ENCODE measurements at places on chromosomes 16 and 17.

DNA sequence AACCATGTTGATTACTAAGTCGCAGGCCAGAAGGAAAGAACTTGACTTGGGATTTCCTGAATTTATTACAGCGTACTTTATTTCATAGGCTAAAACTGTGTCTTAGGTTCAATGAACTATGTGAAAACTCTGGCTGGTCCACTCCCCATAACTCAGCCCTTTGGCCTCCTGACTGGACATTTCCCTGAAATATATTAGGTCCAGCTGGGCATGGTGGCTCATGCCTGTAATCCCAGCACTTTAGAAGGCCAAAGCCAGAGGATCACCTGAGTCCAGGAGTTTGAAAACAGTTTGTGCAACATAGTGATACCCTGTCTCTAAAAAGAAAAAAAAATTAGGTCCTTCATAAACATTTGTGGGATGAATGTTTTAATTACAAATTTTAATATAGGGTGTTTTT, 97.0 kb downstream of the CYLD start:
- DNase-seq = no peak

GRCh38 chr17:76492123-76492988, 8.9 kb downstream of the RHBDF2 start:
- no peak for DNase-seq

DNA sequence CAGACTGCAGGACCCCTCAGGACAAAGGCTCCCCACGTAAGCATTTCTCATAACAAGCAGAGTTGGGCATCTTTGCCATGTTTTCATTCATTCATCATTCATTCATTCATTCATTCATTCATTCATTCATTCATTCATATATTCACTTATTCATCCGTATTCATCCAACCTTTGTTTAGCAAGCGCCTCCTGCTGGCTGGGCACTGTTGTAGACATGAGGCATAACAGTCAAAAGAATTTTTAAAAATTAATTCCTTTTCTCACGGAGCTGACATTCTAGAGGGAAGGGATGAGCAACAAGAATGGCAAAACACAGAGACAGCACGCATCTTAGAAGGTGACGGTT, 351.7 kb upstream of the TNRC6C start:
- DNase-seq = no peak

DNA sequence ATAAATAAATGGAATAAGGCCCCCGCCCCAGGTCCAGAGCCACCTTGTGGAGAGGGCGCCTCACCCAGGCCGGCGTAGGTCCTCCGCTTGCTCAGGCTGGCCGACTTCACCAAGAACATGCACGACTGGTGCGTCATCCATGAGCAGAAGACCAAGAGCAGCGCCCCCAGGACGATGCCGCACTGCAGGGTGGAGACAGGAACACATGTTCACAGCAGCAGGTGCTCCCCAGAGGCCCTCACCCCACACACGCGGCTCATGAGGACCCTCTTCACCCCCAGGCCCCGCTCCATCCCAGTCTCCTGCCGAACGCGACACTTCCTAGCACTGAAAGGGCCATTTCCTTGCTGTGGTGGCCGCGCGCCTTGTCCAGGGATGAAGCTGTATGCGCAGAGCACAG, 5.5 kb downstream of the SLC38A10 start:
- no peak for DNase-seq

- DNase-seq = no peak
These were observed 244.8 kb downstream of the FOXL1 start for GRCh38 chr16:86823125-86823524.

DNA sequence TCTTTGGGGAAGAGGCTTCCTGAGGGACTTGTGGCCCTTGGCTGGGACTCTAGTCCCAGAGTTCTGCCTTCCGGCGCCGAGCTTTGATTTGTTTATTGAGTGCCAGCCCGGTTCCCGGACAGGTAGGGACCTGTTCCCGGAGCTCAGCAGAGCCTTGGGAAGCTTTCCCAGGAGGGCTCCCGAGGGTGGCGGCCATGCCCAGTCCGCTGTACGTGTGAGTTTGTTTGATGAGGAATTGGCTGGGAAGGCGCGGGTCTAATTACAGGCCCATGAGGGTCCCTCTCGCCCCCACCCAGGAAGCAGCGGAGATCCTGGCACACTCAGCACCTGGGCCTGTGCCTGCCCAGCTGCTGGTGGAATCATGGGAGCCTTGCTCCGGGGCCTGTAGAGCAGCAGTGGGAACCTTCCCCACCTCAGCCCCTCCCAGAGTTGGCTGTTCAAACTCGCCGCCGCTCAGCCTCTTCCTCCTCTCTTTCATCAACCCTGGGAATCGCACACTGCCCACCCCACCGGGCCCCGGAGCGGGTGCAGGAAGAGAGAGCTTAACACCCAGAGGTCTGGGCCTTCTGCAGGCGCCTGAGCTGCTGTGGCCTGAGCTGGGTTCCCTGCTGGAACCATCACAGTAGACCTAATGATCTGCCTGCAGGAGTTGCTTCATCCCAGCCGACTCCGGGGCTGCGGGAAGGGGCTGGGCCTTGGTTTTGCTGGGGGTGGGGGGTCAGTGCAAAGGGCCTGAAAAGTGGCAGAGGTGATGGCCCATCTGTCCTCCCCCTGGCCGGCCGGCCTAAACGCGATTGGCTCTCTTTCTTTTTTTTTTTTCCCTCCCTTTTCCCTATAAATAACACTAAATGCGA, 313.7 kb downstream of the SEC14L1 start:
- DNase-seq = peak; percentile 47

- DNase-seq = no peak
These were observed 20.5 kb downstream of the C1QTNF1 start for GRCh38 chr17:79044462-79044861.

DNA sequence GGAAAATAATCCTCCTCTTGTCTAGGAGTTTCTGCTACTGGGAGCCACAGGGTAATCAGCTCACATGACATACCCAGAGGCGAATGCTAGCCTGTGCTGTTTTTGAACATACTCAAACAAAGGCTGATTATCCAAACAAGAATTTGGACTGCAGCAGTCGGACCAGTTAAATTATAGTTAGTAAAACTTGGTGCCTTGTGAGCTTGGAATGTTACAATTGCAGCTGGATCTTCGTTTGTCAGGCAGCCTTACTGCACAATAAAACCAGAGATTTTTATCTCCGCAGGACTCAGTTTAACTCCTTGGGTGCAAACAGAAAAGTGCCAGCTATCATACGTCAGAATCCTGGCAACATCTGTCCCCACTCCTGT, 163.8 kb upstream of the TBX2 start:
- DNase-seq = no peak

GRCh38 chr16:47113130-47113529, 30.6 kb downstream of the NETO2 start:
- no peak for DNase-seq

GRCh38 chr17:50501054-50501453, 7.2 kb upstream of the MYCBPAP start:
- no peak for DNase-seq

DNA sequence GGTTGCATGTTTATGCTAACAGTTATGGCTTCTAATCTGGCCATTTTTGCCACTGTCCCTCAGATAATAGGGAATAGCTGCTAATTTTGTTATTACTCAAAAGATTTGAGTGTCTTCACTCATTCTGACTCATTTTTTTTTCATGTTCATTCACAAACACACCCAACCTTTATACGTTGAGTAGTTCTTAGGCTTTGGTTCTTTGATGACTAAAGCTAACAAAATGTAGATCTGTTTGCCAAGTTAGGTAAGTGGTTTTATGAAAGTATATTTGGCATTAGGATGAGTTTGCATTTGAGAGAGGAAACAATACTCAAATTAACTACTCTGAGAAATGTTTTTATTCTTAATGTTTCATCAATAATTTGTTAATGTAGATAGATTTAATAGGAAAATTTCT, 3.6 kb downstream of the MAP2K4 start:
- no peak for DNase-seq

GRCh38 chr17:75773121-75773807, 8.3 kb upstream of the GALK1 start:
- no peak for DNase-seq

GRCh38 chr17:38925263-38925995, at the start of gene LASP1NB:
LASP1NB (plus strand) TSS chr17:38925614.
- peak; percentile 72 for DNase-seq

DNA sequence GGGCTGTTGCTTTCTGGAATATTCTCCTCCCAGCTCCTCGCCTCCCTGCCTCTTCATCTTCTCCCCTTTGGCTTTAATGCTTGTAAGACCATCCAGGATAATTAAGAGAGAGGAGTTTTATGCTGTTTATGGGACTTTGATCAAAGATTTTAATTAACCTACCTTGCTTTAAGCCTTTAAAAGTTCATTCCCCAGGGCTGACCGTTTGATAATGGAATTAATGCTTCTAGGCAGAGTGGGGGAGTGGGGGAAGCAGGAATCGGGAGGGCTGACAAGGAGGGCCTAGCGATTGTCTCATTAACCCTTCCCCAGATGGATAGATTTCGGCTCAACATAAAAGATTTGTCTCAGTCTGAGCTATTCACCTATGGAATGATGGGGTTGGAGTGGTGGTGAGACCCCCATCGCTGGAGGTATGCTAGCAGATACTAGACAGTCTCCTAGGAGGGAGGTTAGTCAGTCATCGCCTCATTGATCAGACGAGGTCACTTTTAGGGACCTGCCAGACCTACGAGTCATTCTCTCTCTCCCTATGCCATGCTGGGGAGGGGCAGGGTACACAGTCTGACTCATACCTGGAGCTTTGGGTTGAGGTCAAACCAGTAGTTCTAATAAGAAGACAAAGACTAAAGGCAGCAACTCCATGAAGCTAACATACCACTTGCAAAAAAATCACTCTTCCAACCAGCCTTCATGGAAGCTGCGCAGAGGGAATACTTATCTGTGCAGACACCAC, 236.6 kb upstream of the NLRP1 start:
- no peak for DNase-seq

DNA sequence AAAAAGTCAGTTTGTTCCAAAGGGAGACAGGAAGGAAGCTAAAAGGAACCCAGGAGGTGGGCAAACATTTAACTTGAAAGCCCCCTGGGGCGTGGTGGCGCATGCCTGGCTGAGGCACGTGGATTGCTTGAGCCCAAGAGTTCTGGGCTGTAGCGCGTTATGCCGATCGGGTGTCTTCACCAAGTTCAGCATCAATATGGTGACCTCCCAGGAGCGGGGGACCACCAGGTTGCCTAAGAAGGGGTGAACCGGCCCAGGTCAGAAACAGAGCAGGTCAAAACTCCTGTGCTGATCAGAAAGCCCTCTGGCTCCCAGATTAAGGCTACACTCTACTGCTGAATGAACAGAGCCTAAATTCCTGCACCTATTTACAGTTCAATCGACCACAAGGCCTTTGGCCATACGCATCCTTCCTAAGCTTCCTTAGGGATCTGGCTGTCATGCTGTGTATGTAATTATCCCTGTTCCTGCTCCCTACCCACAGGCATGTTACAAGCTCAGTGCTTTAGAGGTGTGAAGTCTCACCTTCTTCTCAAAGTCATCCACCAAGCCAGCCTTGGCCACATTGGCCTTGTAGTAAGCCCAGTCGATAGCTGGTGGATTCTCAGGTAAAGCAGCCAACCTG, 5.0 kb downstream of the ATP5PD start:
- DNase-seq = no peak

DNA sequence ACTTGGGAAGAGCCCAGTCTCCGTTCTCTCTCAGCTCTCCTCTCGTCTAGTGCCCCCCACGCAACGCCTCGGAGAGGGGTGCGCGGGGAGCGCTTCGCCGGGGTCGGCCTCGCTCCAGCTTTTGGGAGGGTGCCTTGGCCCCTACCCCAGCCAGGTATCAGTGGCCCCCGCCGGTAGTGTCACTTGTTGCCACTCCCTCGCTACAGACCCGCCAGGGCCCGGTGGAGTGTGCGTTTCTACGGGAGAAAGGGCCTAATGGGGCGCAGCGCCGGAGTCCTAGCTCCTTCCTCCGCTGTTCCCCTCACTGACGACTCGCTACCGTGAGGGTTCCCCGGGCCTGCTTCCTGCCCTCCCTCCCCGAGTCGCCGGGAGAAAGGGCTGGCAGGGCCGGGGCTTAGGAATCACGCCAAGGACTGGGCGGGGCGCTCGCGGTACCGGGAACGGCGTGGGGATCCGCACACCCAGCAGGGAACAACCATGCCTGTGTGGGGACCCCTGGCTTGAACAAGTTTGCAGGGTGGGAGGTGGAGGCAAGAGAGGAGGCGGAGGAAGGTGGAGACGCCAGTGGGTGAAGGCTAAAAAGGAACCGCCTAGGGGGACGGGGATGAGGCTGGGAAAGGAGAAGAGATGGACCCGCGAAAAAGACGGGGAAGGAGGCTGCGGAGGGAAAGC, 997 bp upstream of the CDH11 start:
- no peak for DNase-seq

DNA sequence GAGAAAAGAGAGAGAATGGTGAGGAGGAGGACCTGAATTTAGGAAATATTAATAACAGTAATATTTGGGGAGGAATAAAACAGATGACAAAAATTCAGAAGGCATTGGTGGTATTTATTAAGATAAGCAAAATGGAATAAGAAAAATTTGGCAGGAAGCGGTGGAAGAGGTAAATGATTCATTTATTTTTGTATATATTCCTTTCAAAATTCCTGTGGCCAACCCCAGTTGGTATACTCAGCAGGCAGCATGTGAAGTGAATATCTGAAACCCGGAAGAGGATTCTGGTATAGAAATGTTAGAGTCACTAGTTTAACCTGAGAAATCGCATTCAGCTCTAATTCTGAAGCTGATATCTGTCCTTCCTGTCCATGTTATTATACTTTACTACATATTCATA, 792.0 kb downstream of the KCNJ2 start:
- DNase-seq = no peak

- no peak for DNase-seq
These were observed 21.5 kb upstream of the NUDT7 start for GRCh38 chr16:77700846-77701245.

DNA sequence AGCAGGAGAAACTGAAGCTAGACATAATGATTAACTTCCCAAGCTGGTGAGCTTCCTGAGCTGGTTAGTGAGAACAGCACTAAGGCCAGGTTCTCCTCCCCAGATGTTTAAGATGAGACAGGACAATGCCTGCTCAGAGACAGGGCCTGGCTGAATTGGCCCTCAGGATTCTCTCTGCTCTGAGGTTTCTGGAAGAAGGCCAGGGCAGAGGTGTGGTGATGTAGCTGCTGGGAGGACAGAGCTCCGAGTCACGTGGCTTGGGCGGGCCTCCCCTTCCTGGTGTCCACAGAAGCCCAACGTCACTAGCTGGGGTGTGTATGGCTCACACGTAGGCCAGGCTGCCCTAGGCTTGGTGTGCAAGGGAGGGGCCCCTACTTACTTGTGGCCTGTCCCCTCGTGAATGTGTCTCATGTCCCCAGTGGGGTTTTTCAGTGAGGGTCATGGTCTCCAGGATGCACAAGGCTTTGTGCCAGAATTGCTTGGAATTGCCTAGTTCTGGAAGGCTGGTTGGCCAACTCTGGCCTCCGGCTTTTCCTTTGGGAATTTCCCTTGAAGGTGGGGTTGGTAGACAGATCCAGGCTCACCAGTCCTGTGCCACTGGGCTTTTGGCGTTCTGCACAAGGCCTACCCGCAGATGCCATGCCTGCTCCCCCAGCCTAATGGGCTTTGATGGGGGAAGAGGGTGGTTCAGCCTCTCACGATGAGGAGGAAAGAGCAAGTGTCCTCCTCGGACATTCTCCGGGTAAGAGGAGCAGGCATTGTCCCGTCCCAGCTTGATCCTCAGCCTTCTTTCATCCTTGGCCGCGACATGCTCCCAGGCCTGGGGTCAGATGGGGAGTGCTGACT, 3.4 kb downstream of the NOD2 start:
- DNase-seq = no peak

GRCh38 chr16:47713225-47713595, 252.1 kb downstream of the PHKB start:
- DNase-seq = no peak
